Coronary artery (tissue), 2 donors: ENCODE measurements at places on chromosomes 5 and 9.

GRCh38 chr9:89194421-89195130 is 16.0 kb upstream of the SHC3 start:
- no peak for DNase-seq

- DNase-seq = no peak
Measured at GRCh38 chr9:111938427-111938800, 41.8 kb downstream of the UGCG start.

GRCh38 chr5:24094081-24094679 is 550.6 kb downstream of the CDH10 start:
- DNase-seq = no peak

- DNase-seq = no peak
Measured at GRCh38 chr9:71361357-71361756, 239.9 kb upstream of the TRPM3 start.

GRCh38 chr9:36141288-36141687 is 4.8 kb downstream of the GLIPR2 start:
- no peak for DNase-seq

- DNase-seq = no peak
Measured at GRCh38 chr5:74623006-74623611, 17.4 kb downstream of the ENC1 start.

DNA sequence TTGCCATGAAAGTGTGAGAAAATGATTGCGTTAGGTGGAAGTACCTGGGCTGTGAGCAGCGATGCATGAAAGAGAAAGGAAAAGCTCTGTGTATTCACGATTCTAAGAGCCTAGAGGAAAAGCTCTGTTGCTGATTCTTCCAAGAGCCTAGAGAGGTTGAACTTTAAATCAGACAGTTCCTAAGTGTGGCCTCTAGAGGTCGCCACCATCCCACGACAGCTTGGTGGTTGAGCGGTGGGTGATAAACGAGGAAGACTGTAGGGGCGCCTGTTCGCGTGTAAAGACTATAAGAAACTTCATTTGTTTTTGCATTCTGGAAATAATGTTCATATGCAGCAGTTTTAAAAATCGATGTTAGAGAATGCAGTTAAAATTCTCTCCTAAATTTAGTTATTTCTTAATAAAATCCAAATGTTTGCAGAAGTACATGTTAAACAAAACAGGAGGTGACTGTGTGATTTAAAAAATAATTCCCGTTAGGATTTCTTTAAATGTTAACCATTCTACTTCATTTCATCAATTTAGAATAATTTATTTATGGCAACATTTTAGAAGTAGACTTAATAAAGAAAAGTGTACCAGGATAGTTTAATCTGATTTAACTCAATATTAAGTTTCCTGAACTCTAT is 107.7 kb downstream of the TENT4A start:
- no peak for DNase-seq

DNA sequence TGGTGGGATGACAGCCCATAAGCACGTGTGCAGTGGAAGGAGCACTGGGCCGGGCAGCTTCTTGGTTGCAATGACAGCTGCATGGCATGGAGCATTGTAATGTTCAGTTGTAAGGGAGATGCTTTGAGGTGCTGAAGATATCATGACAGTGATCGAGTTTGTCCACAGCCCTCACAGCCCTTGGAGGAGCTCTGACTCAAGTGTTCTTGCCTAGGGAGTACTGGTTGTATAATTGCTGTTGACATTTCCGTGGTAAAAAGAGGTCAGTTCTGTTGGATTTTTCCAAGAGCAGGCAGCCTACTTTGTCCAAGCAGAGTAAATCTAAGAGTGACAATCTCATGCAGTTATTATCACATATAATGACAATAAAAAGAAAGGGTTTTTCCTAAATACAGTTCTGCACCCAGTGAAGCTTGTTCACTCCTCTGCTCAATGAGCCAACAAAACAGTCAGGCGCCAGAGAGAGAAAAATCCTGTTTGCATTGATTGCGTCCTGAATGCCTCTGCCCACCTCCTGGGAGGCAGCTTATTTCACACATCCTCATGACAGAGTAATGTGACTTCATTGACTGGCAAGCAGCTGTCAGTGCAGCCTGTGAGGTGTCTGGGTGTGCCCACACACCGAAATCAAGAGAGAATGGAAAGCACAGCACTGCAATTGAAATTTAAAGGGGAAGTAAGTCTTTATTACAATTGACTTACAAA is 248.0 kb downstream of the NTRK2 start:
- no peak for DNase-seq

GRCh38 chr9:113148781-113149510 is 1.9 kb upstream of the SLC31A2 start:
- DNase-seq = no peak

GRCh38 chr5:165241811-165242210 is 1736.4 kb downstream of the MAT2B start:
- no peak for DNase-seq

DNA sequence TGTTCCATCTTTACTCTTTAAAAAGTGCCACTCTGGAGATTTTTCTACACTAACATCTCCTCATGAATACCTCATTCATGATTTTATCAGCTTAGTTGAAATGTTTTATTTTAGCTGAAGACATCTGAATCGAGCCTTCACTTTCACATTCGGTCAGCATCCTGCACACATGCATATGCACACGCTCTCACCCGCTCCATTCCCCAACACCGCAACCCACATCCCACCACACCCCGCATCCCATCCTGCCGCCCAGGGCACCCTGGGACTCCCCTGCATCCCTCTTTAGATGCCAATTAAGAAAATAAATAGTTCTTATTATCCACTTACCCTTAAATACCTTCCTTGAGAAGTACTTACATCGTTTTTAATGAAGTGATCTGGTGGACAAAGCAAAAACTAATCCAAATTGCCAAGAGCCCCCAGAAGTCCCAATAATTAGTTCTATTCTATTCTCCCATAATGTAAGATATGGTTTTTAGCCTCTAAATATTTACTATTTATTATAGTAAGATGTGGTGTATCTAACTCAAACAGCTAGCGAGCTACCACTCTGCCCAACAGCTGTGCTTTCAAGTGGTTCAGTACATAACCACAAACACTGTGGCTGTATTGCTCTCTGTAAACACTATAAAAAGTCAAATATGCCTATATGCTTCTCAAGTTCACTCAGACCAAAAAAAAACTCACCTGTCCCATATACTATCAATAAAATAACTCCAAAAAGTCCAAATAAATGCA is 38.2 kb downstream of the GZMK start:
- DNase-seq = no peak

GRCh38 chr9:137396227-137396626 is 26.7 kb downstream of the EXD3 start:
- DNase-seq = no peak

DNA sequence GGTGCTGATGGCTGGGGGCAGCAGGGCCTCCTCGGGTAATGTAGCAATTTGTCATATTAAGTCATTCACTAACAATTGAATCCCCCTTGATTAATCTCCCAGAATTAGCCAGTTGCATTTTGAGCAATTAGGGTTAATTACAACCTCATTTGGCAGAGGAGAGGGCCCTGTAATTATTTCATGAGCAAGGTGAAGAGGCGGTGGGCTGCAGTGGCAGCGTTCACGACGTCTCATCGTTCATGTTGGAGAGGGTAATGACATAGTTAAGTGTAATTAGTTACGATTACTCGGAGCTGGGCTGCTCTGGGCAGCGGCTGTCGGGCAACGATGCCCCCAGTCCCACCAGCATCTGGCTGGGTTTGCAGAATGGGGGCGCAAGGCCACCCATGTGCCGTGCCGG is 46.0 kb downstream of the NEK6 start:
- no peak for DNase-seq

GRCh38 chr5:61333954-61334867 is 2.2 kb downstream of the ZSWIM6 start:
- no peak for DNase-seq

GRCh38 chr5:157049605-157050004 is 9.3 kb downstream of the HAVCR1 start:
- DNase-seq = no peak

GRCh38 chr9:90839183-90839728 is 37.6 kb downstream of the SYK start:
- DNase-seq = no peak

DNA sequence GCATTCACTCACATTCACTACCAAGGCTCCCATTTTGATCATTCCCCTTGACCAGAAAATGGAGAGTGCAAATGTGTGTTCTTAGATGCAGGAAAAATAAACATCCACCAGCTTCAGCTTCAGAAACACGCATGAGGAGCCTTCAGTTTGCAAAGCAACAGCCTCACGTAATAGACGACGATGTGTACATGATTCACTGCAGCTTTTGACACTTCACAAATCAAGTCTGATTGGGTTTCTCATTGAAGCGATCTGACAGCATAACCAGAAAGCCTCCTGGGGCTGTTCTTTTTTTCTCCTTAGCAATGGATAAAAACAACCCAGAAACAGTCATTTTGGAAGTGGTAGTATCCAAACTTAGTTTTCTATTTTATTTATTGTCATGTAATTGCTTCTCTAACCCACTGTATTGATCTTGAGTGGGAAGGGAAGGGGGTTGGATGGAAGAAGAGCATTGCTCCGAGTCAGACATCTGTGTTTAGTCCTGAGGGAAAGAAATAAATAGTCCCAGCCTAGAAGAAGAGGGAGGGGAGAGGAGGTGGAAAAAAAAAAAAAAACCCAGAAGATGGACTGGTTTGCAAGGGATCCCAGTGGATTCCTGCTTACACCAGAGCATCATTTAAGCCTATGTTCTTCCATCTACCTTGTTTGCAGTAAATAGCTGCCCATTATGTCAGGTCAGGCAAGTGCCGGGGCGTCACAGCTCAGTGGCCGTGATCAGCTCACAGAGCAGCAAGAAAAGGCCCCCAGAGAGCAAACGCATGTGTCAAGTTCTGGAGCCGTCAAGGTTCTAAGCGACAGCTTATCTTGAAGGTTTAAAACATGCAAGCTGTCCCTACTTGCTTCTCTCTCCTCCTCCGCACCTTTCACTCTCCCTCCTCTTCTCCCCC is 190.2 kb upstream of the SNX2 start:
- no peak for DNase-seq

DNA sequence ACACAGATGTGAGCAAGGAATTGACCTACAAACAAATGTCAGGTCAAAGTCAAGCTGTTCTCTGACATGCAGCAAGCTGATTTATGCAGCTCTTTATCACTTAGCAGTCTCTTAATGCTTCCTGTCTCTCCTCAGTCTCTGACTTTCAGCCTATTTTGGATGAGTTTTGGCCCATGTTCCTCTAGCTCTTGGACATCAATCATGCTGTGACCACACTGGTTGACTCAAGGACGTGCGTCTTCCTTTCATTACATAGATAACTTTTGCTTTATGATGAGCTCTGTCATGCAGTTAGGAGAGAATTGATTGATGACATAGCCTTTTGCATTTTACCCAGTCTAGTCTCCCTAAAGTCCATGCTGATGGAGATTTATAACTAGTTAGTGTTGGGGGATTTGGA is 9.4 kb upstream of the REEP5 start:
- DNase-seq = no peak

DNA sequence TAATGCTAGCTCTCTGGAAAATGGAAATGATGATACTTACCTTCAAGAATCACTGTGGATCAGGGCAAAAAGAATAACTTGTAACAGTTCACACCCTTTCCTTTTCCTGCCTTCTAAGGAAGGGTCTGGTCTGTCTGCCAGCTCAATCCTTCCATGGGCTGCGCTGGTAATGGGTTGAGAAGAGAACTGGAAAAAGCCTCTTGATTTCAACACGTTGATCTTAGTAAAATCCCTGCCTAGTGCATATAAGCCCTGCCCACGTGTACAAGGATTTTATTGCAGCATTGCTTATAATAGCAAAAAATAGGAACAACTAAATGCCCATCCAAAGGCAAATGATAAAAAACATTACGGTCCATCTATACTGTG is 20.5 kb downstream of the C1QTNF2 start:
- DNase-seq = no peak

DNA sequence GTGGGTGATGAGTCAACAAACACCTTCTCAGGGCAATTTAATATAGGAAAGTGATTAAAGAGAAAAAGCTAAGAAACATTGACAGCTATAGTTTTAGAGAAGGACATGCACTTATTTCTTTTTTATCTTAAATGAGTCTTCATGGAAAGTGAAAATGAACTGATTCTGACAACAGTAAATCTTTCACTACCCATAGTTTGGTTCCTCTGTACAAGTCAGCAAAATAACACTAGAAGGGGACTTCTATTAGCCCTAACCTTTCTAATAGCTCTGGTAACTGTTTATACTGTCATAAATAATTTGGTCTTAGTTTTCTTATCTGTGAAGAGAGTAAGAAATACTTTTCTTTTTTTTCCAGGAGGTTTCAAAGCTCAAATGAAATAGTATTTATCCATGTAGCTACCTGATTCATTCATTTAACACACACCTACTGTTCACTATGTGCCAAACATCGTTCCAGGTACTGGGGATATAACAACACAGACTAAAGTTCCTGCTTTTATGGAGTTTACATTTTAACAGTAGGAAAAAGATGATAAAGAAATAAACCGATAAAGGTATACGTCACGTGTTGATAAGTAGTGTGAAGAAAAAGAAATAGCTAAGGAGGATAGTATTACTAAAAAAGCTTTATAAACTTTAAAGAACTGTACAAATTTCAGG is 148.2 kb downstream of the PCSK1 start:
- DNase-seq = no peak

DNA sequence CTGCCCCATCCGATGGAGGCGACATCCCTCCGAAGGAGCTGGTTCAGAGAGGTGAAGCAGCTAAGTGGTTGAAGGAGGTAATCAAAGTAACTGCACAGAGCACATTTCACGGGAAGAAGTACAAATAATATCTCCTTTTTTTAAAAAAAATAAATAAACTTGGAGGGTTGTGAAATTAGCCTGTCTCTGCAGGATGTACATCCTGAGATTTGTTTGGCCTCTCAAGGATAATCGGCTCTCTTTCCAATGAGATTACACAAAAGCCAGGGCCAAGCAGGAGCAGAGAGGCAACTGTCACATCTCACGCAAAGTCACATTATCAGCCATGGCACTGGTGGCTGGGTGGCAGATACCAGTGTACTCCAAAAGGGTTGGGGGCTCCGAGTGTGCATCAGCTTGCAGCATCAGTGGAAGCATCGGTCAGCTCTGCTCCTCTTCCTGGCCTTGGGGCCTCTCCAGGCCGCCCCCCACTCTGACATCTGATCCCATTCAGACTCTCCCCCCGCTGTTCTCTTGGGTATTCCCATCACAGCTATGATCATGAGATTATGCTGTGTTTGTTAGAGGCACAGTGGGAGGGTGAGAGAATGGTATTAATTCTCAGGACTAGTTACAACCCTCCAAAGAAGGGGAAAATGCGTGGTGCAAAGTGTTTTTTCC is 109.9 kb downstream of the UGCG start:
- DNase-seq = no peak

GRCh38 chr5:131659290-131659689 is 24.3 kb upstream of the RAPGEF6 start:
- DNase-seq = no peak

DNA sequence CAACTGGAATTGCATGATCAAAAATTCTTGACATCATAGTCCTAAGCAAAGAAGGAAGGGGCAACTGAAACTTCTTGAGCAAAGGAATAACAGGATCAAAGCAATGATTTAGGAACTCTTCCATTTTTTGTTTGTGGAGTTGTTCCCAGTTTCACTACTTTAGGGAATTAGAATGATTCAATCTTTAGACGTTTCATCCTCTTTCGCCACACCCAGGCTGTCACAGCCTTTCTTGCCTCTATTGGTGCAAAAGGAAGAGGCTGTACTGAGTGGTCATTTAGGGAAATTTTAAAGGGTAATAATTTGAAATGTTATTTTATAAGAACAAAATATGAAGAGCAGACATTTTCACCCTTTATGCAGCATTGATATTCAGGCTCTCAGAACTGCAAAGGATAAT is 1026.0 kb upstream of the ARRDC3 start:
- no peak for DNase-seq

- no peak for DNase-seq
Measured at GRCh38 chr5:39115644-39116343, 41.6 kb upstream of the RICTOR start.
